ENCODE measurements at places on chromosomes 16 and 17.

GRCh38 chr16:85919271-85920267 is 20.6 kb downstream of the IRF8 start:
- no peak for ATAC-seq

DNA sequence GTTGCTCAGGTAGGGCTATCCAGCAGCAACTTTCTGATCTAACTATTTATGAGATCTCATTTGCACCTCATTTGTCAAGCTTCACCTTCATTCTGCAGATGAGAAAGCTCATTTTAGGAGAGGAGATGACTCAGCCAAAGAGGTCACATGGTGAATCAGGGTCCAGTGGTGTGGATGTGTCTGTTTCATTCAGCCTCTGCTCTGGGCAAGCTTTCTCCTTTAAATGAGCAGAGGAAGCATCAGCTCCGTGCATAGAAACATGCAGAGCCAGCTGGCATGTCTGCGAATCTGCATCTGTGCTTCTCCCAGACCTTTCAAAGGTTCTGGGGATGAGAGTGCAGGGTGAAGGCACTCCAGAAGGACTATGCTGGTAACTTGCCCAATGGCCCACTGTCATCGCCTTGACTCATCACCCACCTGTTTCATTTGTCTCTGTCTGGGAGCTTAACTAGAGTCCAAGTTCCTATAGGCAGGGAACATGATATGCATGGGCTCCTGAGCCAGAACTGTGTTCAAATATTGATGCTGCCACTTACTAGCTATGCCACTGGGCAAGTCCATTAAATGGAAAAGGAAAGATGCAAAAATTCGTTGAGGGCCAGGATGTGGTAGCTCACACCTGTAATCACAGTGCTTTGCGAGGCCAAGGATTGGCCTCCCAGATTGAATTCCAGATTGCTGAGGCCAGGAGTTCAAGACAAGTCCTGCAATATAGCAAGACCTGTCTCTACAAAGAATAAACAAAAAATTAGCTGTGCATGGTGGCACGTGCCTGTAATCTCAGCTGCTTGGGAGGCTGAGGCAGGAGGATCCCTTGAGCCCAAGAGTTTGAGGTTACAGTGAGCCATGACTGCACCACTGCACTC is 67.1 kb upstream of the NLK start:
- ATAC-seq, result no peak

DNA sequence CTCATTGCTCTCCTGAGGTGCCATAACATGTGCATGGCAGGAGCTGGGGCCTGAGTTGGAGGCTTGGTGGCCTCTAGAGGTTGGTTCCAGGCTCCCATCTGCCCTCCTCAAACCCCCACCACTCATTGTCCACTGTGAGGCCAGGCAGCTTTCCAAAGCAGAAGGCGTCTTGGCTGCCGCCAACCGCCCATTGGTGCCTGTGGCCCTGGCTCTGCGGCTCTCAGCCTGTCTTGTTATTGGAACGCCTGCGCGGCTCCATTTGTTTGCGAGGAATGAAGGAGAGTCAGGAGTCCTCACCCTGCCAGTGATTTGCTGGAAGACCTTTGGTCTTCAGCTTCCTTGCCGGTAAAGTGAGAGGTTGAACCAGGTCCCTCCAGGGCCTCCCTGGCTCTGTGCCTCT is 43.6 kb downstream of the OR1D5 start:
- ATAC-seq, result no peak

GRCh38 chr16:19697756-19698318 is 20.2 kb downstream of the KNOP1 start:
- ATAC-seq, result no peak

DNA sequence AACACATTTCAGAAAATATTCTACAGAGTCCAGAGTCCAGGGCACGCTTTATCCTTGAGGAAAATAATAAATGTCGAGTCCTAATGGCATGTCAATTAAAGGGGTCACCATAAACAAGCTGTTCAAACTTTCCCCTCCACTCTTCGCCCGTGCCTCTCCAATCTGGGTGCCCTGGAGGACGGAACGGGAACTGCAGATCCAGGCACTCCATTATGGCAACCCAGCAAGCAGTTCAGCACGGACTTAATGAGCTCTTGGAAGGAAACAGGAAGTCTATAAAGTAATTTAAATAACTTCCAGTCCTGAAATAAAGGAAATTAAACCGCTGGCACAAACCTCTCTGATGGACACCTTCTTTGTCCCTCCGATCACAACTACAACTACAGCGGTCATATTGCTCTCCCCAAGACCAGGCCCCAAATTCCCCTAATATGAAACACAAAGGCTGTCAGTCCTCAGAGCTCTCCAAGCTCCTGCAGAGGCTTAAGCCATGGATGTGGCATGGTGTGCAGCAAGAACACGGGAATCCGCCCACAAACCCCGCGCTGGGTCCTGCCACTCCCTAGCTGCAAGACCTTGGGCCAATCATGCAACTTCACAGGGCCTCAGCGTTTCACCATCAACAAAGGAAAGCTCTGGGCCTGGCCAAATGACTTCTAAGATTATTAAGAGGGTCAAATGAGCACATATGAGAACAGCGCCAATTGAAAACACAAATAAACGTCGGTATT is 52.6 kb downstream of the ZFHX3 start:
- ATAC-seq, result no peak

DNA sequence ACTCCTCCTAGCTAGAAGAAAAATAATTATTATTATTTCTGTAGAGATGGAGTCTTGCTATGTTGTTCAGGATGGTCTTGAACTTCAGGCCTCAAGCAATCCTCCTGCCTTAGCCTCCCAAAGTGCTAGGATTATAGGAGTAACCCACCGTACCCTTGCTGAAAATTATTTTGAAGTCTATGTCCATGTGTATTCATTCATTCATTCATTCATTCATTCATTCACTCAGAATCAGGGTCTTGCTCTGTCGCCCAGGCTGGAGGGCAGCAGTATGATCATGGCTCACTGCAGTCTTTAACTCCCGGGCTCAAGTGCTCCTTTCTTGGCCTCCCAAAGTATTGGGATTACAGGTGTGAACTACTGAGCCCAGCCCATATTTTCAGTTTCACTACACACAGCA is 4.1 kb downstream of the SLC7A6OS start:
- ATAC-seq, result no peak

GRCh38 chr17:51391982-51392654 is 131.8 kb downstream of the UTP18 start:
- ATAC-seq, result no peak

GRCh38 chr17:40528692-40529417 is 27.4 kb upstream of the TNS4 start:
- ATAC-seq, result no peak

GRCh38 chr16:81987706-81988105 is 23.6 kb downstream of the SDR42E1 start:
- no peak for ATAC-seq

GRCh38 chr16:67957622-67958021 is 10.8 kb downstream of the SLC12A4 start:
- no peak for ATAC-seq

DNA sequence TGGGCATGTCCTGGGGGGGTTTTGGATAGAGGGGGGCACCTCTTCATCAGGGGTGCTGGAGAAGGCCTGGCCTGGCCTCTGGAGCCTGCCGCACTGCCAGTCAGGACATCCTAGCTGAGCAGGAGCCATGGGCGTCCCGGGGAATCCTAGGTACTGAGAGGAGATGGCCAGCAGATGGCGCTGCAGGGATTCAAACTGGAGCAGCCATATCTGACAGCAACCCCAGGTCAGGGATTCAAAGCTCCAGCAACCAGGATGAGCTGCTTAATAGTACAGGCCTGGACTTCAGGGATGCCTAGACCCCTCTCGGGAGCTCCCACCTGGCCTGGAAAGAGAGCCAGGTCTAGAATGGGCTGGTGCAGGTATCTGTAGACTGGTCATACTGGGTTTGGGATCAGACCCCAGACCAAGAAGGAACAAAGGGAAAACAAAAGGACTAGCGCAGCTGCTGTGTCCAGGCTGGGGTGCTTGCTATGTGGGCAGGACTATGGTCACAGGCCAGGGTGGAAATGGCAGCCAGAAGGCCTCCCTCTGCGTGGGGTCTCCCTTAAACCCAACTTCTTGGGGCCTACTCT is 306.9 kb upstream of the RBFOX1 start:
- no peak for ATAC-seq
